T-helper 2 cell treated with Interferon-gamma antibody and Interleukin-4, amounts not matched to agents 5 μg/mL and 100 μg/mL, for 36 hours (primary cell): ENCODE measurements at places on chromosomes 12 and 14.

GRCh38 chr14:22333422-22334274 lies 255.4 kb downstream of the DAD1 start:
- no peak for DNase-seq

DNA sequence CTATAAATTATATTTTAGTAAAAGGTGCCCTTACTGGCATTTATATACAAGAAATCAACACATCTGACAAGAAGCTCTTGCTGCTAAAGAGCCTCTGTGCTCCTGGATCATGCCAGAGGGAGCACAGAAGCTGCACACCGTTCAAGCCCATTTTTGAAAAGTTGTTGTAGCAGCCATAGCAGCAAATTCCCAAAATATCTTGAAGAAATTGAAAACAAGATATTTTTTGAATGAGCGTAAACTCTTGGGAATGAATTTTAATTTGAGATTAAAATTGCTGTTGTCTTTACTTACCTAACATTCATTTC lies 540 bp upstream of the CLEC2D start:
- no peak for DNase-seq

DNA sequence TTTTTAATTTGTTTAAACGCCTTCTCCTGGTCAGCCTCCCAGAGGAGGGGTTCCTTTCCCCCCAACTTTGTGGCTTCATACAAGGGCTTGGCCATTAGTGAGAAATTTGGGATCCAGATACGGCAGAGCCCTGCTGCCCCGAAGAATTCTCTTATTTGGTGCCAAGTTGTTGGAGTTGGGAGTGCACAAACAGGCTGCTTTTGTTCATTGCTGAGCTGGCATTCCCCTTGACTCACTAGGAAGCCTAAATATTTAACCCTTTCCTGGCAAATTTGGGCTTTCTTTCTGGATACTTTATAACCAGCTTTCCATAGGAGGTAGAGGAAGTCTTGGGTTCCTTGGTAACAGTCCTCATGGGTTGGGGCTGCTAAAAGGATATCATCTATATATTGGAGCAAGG lies 10.3 kb upstream of the ADAM21 start:
- DNase-seq = no peak

DNA sequence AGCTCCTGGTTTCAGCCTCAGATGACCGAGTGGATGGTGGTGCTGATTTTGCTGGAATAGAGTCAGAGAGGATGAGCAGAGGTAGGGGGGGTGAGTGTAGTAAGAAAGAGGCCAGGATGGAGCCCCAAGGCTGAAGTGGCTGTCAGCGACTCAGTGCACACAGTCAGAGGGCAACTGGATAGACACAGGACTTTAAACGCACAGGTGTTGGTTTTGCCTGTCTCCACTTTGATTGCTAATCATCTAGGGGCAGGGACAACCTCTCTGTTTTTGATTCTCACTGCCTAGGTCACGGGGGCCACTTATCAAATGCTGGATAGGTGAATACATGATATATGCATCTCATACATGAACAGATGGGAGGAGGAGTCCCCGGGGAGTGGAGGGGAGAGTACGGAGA lies 99.5 kb downstream of the EGLN3 start:
- DNase-seq = no peak

GRCh38 chr12:130160306-130160705 lies 2.0 kb upstream of the FZD10 start:
- DNase-seq = no peak
